ENCODE measurements at places on chromosomes 1 and 21.
A peak's percentile ranks its signal among the peaks of the same experiment; 100 is the strongest.

- no peak for DNase-seq
Observed at GRCh38 chr1:61638911-61639605, 85.9 kb downstream of the TM2D1 start.

DNA sequence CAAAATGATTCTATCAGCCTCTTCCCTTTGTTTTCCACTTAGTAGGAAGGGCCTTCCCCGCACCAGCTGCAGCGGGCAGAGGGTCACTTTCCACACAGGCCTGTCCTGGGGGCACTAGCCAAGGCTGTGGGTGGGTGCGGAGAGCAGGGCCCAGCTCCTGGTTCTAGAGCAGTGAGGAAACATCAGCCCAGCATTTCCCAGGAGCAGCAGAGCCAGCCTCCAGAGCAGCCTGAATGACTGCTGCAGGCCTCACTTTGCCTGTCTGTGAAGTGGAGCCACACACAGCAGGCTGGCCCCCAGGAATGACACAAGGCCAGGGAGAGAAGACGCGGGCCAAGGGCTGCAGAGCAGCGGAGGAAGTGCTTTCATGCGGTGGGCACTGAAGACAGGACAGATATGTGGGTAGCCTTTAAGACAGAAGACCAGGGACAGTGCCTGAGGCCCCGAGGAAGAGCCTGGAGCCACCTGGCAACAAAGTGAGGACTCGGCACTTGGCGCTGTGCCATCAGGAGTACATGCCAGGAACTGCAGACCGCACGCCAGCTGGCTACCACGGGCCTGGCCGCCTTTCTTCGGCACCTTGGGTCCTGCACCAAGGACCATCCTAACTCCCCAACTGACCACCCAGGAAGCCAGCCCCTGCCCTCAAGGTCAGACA lies 42.0 kb downstream of the ACOT7 start:
- DNase-seq: no peak

DNA sequence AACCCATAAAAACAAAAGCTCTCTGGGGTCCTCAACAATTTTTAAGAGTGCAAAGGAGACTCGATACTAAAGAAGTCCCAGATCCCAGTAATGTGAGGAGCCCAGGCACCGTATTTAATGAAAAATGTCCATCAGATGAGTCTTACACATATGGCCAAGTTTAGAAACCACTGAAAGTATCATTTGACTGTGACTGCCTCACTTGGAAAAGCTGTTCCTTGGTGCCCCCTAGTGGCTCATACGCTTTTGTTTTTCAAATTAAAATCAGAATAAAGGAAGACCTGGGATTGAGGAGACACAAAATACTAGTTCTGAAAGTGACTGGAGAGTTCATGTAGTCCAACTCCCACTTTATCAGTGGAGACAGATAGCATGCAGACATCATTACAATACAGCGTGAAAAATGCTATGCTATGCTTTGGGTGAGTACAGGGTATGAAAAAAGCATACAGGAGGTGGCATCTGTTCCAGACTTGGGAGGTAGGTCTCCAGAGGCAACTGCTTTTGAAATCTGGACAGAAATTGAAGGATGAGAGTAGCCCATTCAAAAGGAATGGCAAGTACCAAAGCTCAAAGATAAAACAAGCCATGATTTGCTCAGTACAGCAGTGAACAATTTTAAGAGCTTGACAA lies 33.8 kb downstream of the GDAP2 start:
- peak; percentile 94 for DNase-seq

GRCh38 chr1:226964068-226964425 lies 24.0 kb downstream of the COQ8A start:
- DNase-seq: no peak

- DNase-seq: peak; percentile 61
Observed at GRCh38 chr1:100736324-100736723, 16.8 kb downstream of the VCAM1 start.

DNA sequence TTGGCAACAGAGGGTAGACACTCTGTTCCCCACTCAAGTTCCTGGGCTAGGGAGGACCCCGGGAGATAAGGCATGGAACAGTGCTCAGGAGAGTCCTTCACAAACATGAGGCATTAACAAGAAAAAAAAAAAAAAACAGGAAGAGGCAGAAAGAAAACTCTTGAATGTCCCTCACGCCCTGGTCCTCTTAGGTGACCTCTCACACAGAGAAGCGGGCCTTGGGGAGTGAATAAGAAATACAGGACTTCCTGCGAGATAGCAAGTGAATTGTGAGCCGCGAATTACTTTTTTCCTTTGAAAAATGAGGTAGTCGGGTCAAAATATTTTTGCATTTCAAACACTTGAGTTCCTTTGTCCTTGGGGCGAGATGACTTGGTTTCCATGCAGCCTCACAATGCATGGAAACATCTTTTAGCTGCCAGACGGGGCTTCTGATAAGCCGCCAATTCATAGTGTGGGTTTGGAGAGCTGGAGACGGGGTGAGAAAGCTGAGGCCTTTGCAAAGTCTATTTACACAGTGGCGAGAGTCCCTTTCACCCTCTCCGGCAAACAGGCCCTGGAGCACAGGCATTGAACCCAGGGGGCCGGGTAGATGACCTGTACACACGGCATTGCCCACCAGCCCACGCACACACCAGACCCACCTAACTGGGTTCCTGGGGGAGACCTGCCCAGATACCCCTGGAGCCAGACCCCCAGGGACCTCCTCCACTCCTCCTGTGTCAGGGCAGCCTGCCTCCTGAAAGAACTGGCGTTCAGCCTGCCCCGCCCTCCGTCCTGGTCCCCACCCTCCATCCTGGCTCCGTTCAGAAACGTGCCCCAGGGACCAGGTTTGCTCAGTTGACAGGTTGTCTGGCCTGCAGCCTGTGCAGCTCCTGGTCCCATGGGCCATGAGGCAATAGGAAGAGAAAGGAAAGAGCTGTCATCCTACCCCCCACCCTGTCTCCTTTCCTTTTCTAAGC lies 192.3 kb downstream of the PRDM16 start:
- DNase-seq: no peak

GRCh38 chr1:6086358-6086757 lies 40.7 kb downstream of the KCNAB2 start:
- no peak for DNase-seq
